Progenitor cell of endocrine pancreas (in vitro differentiated cells): ENCODE measurements at places on chromosomes 7 and 10.

DNA sequence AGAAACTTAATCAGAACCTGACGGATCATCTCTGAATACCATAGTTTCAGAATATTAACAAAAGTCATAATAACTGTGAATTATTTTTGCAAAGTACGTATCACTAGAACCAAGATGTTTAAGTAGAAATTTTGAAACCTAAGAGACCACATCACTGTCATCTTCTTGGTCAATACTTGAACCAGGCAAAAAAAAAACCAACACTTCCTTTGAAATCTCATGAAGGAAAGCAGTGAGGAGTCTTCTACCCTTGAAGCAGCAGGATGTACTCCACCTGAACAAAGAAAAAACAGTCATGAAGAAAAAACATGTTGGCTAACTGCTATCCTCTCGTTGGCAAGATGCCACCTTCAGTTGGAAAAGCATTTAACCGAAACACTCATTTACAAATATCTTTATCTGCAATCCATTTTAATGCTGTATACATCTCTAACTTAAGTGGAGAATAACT lies 82.4 kb downstream of the SRPK2 start:
- DNase-seq: no peak

DNA sequence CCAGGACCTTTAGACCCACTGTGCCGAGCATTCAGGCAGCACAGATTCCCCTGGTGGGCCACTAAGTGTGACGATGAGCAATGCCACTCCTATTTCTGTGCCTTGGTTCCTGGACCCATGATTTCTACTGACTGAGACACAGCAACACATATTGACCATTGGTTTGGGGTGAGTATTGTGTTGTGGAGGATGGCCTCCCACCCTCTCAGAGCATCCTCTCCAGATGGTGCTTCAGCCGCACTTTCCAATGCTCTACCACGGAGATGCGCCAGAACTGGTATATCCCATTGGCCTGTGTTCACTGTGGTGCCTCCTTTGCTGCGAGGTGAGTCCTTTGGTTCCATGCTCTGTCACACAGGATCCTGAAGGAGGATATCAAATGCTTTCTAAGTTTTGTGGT lies 10.1 kb upstream of the GDF10 start:
- no peak for DNase-seq

GRCh38 chr7:84997626-84998025 lies 189.2 kb downstream of the SEMA3D start:
- DNase-seq: no peak

DNA sequence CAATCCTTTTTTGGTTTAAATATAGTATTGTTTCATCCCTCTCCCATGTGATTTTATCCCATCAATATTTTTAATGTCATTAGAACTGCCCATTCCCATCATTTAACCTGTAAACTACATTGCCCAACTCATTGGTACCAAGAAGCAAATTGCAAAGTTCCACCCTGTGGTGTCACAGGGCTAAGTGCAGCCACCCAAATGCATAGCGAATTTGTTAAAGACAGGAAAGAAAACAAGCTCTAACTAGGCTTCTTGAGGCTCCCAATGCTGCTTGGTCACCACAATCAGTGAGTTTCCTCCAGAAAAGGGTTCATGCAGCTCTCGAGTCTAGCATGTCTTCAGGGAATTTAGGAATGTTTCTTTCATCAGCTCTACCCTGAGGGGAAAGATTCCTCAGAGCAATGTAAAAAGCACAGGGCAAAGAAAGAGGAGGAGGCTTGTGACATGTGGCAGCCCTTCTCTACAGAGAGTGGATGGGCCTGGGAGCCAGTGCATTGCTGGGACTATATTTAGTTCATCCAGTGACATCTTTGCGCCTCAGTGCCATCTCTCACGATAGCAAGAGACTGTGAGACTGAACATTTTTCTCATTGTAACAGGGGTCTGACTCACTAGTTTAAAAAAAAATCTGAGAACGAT lies 58.1 kb downstream of the CAV1 start:
- no peak for DNase-seq

GRCh38 chr10:112471878-112472487 lies 25.0 kb downstream of the VTI1A start:
- DNase-seq: no peak

- DNase-seq: no peak
Measured at GRCh38 chr10:79483299-79483698, 29.0 kb upstream of the EIF5AL1 start.

- DNase-seq: no peak
Measured at GRCh38 chr10:90849956-90850749, 7.7 kb downstream of the HTR7 start.

- no peak for DNase-seq
Measured at GRCh38 chr7:37759526-37759925, 76.0 kb downstream of the GPR141 start.

GRCh38 chr7:184294-185264 lies 7.8 kb upstream of the FAM20C start:
- no peak for DNase-seq
